ENCODE measurements at places on chromosomes 5 and 9.

GRCh38 chr5:57202811-57203210, 29.0 kb downstream of the GPBP1 start:
- no peak for DNase-seq

DNA sequence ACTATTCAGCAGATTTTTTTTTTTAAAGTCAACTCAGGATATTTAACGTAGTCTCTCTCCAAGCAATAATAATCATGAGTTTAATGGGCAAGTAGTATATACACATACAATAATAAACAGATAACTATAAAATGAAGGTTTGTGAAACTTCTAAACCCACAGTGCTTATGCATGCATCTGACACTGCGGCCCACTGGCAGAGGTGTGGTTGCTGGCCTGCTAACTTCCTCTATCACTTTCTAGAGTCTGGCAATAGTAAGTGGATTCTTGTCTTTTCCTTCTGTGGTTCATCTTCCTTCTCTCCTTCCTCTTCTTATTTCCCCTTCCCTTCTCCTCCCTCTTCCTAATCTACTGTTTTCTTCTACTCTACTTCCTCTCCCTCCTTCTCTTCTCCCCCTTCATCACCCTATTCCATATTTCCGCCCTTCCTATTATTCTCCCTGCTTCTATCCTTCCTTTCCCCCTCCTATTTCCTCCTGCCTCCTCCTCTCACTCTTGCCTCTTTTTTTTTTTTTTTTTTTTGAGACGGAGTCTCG, 18.6 kb upstream of the AGXT2 start:
- no peak for DNase-seq

- peak; percentile 66 for DNase-seq
These were observed 525.6 kb downstream of the PDE4D start for GRCh38 chr5:59367791-59368394.

DNA sequence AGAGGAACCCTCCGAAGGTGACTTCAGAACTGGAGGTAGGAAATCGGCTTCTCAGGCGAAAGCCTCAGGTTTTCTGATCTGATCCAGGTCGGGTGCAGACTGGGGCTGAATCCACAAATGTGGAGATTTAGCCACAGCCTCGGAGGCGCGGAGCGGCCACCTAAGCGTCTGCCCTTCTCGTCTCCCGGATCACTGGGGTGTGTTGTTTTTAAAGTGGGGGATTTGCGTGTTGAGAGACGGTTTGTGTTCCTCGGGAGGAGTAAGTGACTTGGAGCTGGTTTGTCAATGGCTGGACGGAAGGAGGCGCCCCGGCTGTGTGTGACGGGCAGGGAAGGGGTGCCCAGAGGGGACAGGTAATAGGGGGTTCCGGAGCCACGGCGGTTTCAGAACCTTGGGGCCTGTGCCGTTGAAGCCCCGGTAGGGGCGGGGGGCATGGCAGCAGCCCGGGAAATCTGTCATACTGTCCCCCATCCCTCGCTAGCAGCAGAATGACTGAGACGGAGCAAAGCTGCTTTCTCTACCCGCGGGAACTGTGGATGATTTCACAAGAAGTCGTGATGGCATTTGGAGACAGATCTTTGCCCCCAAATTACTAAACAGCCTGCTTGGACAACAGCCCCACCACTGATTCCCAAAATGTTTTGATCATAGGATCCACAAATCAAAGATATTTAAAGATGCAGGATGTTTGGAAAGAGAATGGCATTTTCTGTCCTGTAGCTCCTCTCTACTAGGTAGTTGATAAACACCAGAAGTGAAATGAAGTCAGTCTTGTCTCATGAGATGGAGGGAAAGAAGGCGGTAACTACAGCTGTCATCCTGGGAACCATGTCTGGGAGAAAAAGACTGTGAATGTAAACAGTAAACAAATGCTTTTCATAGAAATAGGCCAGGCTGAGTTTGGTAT, 216.5 kb downstream of the PDZD2 start:
- peak; percentile 14 for DNase-seq

GRCh38 chr9:76926846-76927245, 20.9 kb upstream of the PRUNE2 start:
- DNase-seq: no peak

Measured in thyroid gland (tissue), 4 donors.